ENCODE measurements at places on chromosomes 11 and 22. TPM values are rescaled to one million over a fixed set of nuclear protein-coding genes. Genes with fewer than 3 reads are reported as not detected.

DNA sequence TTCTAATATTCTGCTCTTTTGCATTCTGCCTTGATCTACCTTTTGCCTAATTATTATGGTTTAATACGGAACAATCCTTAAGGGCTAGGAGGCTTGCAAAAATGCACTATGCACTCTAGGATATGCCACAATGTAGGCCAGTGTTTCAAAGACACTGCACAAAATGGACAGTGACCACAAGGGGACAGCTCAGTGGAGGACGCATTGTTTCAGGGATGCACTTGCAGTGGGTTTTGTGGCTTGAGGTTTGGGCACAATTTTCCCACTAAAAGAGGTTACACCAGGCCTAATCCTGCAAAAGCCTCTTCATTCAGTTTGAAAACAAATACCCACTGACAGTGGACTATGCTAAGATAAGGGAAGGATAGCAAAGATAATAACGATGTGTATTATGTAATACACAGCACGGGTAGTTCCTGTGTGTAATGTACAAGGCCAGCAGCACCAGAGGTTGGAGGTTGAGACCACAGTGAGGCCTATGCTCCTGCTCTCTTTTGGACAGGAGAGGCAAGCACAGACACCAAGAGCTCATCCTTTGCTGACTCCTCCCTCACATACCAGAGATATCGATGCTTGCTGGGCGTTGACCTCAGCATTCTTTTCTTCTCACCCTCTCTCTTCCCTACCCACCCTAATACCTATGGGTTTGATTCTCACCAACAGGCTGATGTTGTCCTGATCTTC is 12.7 kb downstream of the MAP6 start:
- DNase-seq: no peak

DNA sequence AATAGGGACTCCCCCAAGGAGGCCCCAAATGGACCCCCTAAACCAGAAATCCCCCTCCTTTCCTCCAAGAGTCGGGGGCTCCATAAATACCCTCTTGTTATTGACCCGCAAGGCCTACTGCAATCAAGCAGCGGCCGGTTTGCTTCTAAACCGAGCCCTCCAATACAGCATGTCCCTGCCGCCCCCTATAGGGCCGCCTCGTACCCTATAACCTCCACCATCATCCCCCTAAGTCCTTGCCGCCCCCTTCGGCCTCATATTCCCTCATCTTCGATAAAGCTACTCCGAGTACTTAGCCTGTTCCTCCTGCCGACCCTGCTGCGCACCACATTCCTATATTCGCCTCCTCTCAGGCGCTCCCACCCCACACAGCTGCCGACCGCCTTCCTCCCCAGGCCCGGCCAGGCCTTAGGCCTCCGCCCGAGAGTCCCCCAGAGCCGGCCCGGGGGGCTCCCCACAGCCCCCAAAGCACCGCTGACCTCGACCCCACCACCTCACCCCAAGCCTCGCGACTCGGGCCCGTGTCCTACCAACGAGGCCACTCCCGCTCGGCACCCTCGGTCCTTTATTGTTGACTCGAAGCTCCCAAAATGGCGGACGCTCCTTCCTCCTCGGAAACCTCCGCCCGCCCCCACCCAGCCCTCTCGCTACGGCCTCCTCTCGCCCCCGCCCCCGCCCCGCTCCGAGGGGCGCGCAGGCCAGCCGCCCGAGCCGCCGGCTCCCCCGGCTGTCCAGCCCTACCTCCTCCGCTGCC is 430 bp downstream of the DDX6 start:
- peak; percentile 71 for DNase-seq

- DNase-seq: no peak
Measured at GRCh38 chr11:83078269-83078668, 6.6 kb upstream of the RAB30 start.

GRCh38 chr11:12287009-12287373 is 90.4 kb upstream of the PARVA start:
- peak; percentile 33 for DNase-seq

DNA sequence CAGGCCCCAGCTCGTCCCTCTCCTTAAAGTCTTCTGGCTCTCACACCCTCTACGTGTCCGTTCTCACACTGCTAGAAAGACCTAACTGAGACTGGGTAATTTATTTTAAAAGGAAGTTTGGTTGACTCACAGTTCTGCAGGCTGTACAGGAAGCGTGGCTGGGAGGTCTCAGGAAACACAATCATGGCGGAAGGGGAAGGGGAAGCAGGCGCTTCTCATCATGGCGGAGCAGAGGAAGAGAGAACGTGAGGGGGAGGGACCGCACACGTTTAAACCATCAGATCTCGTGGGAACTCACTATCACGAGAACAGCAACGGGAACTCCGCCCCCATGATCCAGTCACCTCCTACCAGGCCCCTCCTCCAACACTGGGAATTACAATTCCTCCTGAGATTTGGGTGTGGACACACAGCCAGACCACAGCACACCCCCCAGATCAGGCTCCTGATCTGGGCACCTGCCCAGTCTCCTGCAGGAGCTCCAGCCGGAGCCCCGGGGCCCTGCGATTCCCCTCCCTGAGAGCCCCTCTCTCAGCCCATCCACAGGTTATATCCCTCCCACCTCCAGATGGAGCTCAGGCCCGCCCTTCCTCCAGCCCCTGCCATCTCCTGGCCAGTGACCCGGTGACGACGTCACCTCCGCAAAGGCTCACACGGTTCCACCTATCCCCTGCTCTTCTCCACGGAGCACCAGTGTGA is 170.2 kb downstream of the BRD1 start:
- no peak for DNase-seq

DNA sequence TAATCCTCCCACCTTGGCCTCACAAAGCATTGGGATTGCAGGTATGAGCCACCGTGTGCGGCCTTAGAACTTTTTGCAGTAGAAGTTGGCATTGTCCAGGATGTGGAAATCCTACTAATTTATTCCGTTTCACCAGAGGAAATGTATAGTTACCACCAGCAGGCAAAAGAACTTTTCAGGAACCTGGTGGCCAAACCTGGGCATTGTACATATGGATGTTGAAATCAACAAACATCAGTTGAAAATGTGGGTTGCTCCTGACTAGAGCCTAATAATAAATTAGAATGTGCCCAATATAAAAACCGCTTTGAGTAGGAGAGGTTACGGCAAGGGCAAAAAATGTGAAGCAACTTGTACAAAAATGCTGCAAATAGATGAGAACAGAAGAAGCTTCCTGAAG is 40.7 kb upstream of the XBP1 start:
- peak; percentile 29 for DNase-seq

DNA sequence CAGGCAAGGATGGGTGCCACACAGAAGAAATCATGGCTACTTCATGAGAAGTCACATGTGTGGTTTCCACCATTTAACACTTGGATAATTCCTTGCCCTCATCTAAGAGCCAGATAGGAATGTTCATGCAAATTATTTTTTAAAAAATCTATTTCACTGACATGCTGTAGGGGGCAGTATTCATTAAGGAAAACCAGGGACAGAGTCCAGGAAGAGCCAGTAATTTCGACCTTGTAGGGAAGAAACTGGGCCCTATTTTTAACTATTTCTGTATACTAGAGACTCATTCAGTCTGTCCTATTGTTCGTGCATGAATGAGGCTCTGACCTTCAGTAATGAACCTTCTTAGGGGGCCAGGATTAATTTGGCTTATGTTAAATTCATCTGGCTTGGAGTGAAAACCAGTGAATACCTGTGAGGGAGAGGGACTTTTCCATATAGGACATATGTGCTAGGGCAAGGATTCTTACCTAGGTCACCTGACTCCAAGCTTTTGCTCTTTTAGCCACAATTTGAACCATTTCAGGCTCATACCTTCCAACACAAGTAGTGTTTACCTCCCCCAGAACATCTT is 192.7 kb downstream of the NAV2 start:
- DNase-seq: peak; percentile 24

GRCh38 chr22:43297270-43298061 is 45.7 kb downstream of the SCUBE1 start:
- DNase-seq: no peak

GRCh38 chr11:1140642-1141490 is 16.9 kb upstream of the MUC5AC start:
- no peak for DNase-seq

GRCh38 chr11:125807909-125808308 is 20.0 kb downstream of the PATE3 start:
- DNase-seq: no peak

DNA sequence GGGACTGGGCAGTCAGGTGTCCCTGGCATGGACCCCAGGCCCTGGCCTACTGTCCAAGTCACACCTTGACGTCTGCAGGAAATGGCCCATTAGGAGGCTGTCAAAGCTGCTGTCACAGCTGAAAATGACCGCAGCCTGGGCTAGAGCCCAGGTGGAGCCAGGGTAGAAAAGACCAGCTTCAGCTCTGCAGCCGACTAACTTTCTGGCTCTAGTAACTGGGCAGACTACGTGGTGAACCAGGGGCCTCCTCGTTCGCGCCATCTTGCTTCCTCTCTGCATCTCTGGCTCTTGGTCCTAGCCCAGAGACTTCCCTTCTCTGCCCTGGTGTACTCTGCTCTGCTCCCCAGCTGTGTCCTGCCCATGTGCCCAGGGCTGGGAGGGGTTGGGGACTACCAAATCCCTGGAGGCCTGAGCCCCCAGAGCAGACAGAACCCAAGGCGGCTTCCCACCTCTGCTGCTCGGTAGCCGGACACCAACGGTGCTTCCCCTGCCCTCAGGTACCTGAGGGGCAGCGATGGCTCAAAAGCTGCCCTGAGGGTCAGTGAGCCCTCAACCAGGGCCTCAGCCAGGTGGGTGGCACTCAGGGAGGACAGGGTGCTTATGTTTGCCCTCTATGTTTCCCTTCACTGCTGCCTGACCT is 19.7 kb downstream of the SART1 start:
- no peak for DNase-seq

DNA sequence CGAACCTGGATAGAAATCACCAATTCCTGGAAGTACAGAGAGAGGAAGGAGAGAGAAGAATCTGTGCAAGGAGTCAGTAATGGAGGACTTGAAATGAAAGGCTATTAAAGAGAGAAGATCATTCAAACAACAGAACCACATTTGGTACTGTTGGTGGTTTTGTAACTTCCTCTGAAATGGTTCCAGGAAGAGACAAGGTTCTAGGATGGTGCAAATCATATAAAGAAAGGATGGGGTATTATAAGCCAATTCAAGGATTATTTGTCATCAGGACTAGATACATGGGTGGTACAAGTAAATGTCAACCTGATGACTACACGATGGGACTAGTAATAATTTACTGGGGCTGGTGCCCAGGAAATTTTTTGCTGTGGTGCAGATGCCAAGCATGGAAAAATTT is 28.9 kb upstream of the TMA7B start:
- no peak for DNase-seq

- no peak for DNase-seq
Measured at GRCh38 chr22:30226192-30226832, 20.2 kb downstream of the LIF start.

GRCh38 chr11:9753021-9753420 is 89.1 kb downstream of the SWAP70 start:
- DNase-seq: no peak

GRCh38 chr11:110797453-110797852 is 85.2 kb upstream of the ARHGAP20 start:
- no peak for DNase-seq

GRCh38 chr11:80061056-80061455 is 620.2 kb upstream of the TENM4 start:
- DNase-seq: no peak

GRCh38 chr11:132621976-132622580 is 910.2 kb downstream of the OPCML start:
- no peak for DNase-seq

DNA sequence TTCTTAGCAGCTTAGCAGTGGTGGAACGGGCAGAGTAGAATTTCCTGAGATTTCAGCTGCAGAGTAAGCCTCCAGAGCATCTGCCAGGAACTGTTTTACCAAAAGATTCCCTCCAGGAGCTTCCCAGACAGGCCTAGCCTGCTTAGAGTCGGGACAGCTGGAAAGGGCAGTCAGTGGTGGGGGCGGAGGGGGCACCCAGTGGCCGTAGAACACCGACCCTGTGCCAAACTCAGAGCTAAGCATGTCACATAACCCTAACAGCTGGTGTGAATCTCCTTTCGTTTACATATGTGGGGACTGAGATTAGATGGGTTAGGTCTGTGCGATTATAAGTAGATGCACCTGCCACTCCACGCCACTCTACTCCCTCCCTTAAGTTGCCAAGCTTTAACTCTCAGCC is 80.0 kb upstream of the CRTAM start:
- DNase-seq: no peak

DNA sequence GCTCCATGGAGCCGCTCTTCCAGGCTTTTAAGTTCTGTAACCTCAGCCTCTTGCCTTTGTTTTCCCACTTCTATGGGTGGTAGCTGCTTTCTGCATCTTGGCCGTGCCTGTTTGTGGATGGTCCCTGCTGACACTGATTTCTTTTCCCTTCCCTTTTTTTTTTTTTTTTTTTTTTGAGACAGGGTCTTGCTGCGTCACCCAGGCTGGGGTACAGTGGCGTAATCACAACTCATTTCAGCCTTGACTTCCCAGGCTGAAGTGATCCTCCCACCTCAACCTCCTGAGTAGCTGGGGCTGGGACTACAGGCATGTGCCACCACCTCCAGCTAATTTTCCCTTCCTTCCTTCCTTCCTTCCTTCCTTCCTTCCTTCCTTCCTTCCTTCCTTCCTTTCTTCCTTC is 57.7 kb upstream of the EP300 start:
- no peak for DNase-seq

DNA sequence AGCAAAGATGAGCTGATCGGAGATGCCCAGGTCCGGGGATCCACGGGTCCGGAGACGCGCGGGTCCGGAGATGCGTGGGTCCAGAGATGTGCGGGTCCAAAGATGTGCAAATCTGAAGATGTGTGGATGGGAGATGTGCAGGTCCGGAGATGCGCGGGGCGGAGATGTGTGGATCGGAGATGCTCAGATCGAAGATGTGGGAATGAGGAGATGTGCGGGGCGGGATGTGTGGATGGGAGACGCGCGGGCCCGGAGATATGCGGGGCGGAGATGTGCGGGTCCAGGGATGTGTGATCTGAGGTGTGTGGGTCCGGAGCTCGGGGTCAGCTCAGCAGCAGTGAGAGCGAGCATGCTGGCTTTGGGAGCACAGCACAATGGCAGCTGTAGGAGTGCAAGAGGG is 35.5 kb downstream of the CDPF1 start:
- no peak for DNase-seq

GRCh38 chr11:33948494-33948893 is 56.6 kb upstream of the LMO2 start:
- no peak for DNase-seq

DNA sequence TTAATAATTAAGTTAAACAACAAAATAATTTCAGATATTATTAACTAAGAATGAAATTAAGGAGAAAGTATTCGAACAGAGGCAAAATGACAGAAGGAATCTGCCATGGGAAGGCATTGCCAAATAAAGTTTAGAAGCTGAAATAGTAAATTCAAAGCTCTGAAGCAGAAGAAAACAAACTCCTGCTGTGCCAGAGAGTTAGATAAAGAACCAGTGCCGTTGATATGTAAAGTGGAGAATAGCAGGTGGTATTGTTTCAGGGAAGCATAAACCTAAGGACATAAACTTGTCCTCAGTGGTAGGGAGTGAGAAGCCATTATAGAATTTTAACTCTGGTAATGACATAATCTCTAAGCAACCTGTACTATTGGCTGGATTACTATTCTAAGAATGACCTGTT is 2.7 kb upstream of the HBG2 start:
- no peak for DNase-seq

The PGA5 gene
- total RNA-seq: not detected

The NLRP14 gene
- total RNA-seq: not detected

The ZNF280A gene
- not detected for total RNA-seq

The SCGB1D2 gene
- total RNA-seq: not detected

The HBD gene
- not detected for total RNA-seq

The OR5A1 gene
- total RNA-seq: not detected

The CRYBB1 gene
- total RNA-seq: not detected

The ZNF70 gene
- total RNA-seq: 1.5 TPM

The TSSC4 gene
- total RNA-seq: 114 TPM

The POU2AF2 gene
- 6.3 TPM for total RNA-seq

The PSMA1 gene
- 121 TPM for total RNA-seq

The KRTAP5-9 gene
- total RNA-seq: not detected

The LRRC56 gene
- total RNA-seq: 10.0 TPM

The SERPING1 gene
- total RNA-seq: not detected
